ENCODE measurements at places on chromosomes 3 and 15. TPM values are rescaled to one million over a fixed set of nuclear protein-coding genes. Genes with fewer than 3 reads are reported as not detected.

DNA sequence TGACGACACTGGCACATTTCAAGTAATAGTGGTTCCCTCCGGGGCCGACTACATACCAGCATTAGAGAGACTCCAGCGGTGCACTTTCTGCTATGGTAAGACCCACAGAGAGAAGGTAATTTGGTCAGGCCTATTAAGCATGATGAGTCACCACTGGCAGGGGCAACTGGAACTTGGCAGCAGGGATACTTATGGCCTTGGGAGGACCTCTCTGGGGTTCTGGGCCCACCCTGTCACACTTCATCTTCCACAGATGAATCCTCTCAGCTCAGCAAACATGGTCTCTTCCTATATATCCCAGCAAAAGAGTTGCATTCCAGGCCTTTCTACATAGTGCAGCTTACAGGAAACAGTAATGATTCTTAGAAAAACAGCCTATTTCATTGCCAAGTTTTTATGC lies 88.0 kb downstream of the PIK3R4 start:
- no peak for DNase-seq

DNA sequence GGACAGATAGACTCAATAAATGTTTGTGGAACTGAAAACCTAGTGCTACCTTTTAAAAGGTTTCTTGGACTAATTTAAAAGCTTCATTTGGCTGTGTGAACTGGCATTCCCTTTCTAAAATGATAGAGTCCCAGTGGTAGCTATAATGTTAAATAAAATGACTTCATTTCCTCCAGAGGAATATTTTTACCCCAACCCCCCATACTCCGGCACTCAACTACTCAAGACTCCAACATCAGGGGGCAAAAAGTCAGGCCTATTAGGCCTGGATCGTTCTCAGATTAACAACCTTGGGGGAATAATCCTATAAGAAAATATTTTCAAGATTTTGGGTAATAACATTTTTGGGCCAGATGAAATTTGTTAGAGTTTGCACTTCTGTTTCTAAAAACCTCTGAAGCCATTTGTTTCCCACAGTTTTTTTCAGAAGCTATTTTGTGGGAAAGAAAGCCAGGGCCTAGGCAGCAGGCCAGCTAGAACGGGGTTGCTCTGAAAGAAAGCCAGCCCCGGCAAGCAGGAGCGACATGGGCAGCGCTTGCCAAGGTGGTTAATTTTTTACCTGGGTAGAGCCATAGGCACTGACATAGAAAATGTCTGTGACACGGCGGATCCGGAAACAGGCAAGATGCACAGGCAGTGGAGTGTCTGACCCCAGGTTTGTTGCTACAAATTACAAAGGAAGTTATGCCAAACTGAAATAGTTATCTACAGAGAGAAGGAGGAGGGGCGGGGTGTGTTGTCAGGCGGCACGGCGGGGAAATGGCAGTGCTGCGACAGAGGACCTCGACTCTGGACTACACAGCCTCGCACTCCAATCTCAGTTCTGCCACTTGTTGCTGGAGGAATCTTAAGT lies 84.6 kb downstream of the MAGI1 start:
- DNase-seq, result no peak

Gene HESX1
- not detected for polyA plus RNA-seq

Gene EBLN2
- 2.1 TPM for polyA plus RNA-seq
